Umbilical cord (tissue), 2 donors: ENCODE measurements at places on chromosomes 4 and X. TPM values are rescaled to one million over a fixed set of nuclear protein-coding genes. Genes with fewer than 3 reads are reported as not detected.

- DNase-seq, result peak; percentile 44
Observed at GRCh38 chr4:153447175-153447905, 18.8 kb upstream of the TMEM131L start.

- DNase-seq, result no peak
Observed at GRCh38 chr4:2258091-2259035, 3.5 kb downstream of the MXD4 start.

- DNase-seq, result no peak
Observed at GRCh38 chr4:125572601-125573000, 257.8 kb downstream of the FAT4 start.

Gene EVC2
- 10.6 TPM for total RNA-seq

Gene DUSP9
- 6.3 TPM for total RNA-seq
